NCI-H1092 (cell line): ENCODE measurements at places on chromosomes 6 and 20.

GRCh38 chr6:84645563-84646266, 118.7 kb downstream of the TBX18 start:
- DNase-seq = no peak

DNA sequence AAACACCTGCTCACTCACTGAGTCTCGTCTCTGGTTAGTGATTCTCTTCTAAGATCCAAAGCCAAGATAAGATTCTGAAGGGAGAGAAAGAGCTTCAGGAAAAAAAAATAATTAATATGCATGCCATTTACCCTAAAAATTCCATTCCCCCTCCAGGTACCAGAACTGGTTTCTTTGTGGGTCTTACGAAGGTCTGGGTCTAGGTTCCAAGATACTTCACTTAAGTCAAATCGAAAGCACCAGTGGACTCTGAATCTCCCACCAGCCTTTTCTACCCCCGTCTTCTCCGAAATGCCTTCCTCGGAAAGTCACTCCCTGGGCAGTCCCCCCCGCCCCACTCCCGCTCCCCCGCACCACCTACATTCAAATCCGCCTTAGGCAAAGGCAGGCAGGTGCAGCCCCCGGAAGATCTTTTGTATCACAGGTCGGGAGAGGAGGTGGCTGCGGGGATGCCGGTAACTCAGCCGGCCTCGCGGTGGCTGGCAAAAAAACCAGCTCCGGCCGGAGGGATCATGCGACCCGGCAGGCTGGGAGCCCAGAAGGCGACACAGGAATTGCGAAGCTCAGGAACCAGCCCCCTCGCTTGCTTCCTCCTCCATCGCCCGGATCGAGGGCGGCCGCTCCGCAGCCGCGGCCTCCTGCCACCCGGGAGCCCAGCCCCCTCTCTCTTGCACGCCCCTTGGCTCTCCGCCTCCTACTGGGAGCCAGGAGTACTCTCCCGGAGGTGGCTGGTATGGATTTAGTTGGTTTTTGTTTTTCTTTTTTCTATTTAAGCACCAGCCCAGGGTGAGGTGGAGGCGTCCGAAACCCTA, at the start of gene BCL2L1:
Gene BCL2L1 (minus strand): TSS at position 612 of the 812 bp plus-strand sequence. CDS start 650 bp downstream, outside the sequence.
- DNase-seq = peak; percentile 73

DNA sequence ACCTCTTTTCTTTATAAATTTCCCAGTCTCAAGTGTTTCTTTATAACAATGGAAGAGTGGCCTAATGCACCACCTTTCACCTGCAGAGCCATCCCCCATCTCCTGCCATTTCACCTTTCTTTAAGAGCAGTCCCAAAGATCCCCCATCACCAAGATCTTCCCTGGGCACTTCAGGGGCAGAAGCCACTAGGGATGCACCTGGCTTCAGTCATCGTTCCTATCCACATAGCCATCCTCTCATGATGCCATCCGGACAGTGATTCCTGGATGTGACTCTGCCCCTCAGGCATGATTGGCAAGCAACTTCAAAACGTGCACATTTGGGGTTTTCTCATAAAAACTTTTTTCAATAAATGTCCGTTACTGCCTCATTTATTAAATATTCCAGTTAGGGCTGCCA, 225.9 kb downstream of the TBXT start:
- DNase-seq = no peak

DNA sequence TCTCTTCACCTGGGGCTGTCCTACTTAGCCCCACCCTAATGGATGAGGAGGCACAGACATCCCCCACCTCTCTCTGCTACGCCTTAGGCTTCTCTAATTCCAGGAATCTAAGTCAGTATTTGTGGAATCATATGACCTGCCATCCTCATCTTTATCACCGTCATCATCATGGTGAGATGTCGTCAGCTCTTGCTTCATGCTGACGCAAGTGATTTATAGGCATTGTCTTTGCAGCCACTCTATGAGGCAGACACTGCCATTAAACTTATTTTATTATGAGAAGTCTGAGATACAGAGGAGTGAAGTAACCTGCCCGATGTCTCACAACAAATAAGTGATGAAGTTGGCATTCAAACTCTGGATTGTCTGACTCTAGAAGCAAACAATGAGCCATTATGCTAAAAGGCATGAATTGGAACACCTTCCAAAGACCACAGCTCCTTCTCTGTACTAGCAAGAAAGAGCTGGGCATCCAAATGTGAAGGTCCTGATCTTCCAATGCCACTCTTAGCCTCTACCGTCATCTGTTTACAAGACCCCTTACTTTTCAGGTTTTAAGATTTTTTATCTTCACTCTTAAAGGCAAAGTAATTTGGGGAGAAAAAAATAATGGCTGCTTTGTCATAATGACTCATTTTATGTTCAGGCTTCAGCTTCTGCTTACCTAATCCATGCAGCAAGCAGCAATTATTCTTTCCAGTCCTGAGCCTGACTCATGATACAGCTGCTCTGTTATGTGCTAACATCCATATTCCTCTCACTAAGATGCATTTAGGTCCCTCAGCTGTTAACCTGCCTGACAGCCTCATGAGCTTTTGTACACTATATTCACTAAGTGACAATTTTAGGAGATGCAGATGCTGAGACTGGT, 113.7 kb upstream of the BCLAF1 start:
- DNase-seq = no peak

DNA sequence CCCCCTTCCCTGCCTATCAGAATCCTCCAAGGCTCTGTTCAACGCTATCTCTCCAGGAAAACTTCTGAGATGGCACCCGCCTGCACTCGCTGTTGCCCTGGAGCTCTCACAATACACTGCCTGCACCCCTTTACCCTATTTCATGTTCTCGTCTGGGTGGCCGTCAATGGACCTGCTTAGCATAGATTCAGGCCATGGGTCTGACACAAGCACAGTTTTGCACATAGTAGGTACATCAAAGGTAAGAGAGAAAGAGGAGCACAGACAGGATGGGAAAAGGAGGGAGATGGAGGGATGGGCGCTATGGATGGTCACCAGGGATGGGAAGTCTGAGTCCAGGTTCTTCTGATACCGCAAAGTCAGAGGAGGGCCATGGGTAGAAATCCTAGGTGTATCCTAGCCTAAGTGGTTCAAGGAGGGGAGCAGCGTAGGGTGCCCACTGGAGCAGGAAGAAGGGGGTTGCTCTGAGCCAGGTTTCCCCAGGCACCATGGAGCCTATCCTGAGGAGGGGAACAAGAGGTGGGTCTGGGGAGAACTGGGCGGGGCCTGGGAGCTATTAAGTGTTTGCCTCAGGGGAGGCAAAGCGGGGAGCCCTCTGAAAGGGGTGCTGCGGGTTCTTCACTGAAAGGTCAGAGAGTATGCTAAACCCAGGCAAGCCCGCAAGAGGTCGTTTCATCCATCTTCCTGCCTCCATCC, 89.3 kb downstream of the MRPL14 start:
- DNase-seq = no peak

DNA sequence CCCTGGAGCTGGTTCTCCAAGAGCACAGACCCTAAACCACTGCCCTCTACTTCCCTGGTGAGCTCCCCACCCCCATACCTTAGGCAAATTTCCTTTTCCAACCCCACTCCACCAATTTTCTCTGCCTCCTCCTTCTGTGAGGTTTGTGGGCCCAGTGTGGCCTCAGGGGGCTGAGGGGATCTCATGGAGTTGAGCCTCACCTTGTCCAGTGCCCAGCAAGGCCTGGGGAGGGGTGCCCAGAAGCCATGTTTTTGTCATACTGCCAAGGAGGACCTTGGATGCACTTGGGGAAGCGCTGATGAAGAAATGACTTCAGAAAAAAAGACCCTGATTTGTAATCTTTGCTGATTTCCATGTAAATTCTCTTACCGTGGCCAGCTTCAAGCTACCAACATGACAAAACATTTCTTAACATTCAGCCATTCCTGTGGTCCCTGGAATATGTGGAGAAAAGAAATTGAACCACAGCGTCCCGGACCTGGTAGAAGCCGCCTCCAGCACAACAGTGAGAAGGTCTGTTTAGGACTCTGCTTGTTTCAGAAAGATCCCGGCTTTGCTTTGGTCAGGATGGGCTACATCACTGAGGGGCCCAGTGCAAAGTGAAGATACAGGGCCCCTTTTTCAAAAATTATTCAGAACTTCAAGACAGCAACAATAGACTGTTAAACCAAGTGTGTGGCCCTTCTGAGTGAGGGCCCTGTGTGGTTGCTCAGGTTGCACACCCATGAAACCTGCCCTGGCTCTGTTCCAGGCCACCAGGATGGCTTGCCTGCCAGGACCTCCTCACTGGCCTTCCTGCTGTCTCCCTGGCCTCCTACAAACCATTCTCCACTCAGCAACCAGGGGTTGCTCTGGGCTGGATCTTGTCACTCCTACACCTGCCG, 52.5 kb downstream of the CHMP4B start:
- DNase-seq = no peak

GRCh38 chr6:111417181-111417585, 65.8 kb downstream of the REV3L start:
- DNase-seq = peak; percentile 28

DNA sequence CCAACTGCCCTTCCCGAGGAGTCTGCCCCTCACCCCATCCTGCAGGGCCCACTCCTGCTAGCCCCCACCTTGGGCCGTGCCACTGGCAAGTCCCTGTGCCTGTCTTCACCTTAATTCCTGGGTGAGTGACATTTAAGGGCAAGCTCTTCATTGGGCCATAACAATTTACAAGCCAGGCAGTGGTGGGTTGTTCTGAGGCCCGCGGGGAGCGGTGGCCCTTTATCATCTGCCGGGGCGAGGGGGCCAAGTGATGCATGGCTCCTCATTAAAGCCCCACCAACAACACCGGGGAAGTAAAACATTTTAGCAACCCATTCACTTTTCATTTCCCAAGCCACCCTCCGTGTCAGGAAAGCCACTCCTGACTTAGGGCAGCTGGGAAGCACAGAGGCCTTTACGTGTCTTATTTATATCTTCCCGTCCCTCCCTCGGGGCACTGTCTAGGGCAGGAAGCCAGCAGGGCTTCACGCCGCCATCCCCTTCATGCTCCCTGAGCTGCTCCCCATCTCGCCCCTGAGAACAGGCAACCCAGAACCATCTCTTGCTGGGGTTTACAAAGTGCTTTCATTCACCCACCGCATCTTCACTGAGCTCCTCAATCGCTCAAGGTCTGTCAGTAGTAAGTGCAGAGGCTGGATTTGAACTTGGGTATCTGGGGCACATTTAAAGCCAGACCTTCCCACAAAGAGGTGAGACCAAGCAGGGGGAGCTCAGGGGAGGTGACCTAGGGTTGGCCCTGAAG, 55.5 kb upstream of the CCDC167 start:
- no peak for DNase-seq

DNA sequence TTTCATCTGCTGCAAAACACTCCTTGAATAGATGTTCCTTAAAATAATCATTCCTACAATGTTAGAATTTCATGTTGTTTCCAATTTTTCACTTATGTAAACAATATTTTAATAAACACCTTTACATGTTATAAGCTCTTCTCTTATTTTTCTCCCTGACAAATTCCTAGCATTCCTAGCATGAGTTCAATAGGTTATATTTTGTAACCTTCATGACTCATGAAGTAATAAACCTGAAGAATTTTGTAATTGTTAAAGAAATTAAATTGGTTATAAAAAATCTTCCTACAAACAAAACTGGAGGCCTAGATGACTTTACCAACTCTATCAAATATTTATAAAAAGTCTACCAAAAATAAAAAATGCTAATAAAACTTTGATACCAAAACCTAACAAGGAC, 66.3 kb downstream of the NT5E start:
- DNase-seq = no peak

- DNase-seq = no peak
Measured at GRCh38 chr6:112485827-112486212, 138.7 kb downstream of the RFPL4B start.

DNA sequence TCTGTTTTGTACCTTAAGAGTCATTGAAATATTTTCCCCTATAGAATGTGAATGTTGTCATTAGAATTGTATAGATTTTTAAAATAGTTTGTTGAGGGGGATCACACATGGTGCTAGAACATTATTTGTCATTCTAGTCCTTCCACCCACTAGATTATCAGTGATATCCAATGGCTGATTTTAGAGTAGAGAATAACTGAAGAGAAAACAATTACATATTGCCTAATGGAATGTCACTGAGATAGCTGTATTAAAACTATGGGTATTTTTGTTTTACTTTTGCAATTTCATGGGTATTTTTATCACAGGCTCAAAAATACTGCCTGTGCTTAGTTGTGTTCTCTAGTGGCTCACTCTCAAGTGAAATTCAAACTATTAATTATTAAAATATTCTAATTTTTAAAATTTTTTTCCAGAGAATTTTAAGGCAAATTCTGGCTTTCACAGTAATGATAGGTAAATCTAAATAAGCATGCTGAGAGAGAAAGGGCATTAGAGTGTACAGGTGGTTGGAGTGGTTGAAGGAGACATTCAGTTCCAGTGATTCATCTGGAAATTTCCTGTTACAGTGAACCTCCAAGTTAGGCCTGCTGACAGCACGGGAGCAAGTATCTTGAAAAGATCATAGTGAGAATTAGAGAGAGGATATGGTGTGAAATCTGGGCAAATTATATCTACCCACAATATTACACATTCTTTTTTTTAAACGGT, 399.6 kb downstream of the NKAIN2 start:
- DNase-seq = no peak

- no peak for DNase-seq
Measured at GRCh38 chr6:159461266-159461665, 231.8 kb downstream of the SOD2 start.

GRCh38 chr20:34941226-34941625, 14.4 kb downstream of the GSS start:
- DNase-seq = no peak

GRCh38 chr6:131923356-131923755, 27.8 kb downstream of the CCN2 start:
- DNase-seq = peak; percentile 2

DNA sequence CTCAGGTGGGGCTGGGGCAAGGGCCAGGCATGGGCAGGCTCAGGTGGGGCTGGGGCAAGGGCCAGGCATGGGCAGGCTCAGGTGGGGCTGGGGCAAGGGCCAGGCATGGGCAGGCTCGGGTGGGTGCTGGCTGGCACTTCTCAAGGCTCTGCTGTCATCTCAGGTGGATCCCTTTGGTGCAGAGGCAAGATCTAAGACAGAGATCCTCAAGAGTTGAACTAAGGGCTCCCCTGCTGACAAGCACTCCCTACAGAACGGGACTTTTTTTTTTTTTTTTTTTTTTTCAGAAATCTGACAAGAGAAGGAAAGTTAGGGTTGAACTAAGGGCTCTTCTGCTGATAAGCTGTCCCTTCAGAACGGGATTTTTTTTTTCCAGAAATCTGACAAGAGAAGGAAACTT, 24.9 kb downstream of the MMP24OS start:
- no peak for DNase-seq

- DNase-seq = no peak
Measured at GRCh38 chr6:105991561-105992314, 94.4 kb upstream of the PRDM1 start.

DNA sequence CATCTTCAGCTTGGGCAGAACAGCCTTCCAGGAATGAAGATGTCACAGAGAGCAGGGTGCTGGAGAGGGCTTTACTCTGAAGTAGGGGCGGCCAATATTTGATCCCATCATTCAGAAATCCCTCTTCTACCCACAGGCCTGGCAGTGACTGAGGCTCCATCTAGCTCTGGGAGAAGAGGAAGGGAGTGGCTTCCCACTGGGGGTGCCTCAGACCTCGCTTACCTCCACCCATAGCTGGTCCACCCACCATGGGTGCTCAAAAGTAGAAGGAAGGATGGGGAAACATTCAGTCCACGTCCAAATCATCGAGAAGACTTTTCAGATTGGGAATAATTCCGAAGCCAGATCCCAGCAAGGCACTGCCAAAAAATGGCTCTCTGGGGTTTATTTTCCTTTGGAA, 11.8 kb upstream of the THBD start:
- no peak for DNase-seq

- DNase-seq = no peak
Measured at GRCh38 chr20:38880952-38881735, 45.1 kb upstream of the FAM83D start.
